ENCODE measurements at places on chromosomes 4 and X. TPM values are rescaled to one million over a fixed set of nuclear protein-coding genes. Genes with fewer than 3 reads are reported as not detected.

GRCh38 chr4:185580699-185581098 is 45.4 kb upstream of the PDLIM3 start:
- no peak for DNase-seq

DNA sequence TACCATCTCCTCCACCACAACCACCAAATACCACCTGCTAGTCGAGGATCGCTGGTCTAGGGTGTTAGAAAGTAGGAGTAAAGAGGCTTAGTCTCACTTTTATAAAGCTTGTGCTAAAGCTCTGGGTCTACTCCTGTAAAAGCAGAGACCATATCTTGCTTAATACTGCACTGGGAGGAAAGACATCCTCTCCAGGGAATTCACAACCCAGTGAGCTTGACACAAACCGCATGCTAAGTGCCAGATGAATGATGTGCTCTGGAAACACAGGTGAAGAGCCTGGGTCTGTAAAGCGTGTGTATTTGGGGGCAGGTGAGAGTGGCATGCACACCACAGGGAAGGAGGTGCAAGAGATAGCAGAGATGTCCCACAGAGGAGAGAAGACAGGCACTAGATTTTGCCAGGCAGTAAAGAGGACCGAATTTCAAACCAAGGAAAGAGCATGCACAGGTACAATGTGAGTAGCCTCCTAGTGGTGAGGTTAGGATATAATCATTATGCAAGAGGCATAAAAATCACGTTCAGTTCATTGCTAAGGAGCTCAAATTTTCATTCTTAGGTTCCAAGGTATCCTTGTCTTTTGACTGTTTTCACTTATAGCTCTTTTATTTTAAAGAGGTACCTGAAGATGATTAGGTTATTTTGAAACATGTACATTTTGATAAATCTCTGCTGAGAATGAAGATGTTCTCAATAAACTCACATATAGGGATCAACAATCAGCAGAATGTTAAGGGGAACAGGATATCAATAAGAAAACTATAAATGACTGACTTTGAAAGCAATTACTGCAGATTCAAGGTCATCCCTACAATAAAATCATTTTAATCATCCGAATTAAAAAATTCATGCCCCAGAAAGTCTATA is 20.7 kb downstream of the TAPT1 start:
- no peak for DNase-seq

DNA sequence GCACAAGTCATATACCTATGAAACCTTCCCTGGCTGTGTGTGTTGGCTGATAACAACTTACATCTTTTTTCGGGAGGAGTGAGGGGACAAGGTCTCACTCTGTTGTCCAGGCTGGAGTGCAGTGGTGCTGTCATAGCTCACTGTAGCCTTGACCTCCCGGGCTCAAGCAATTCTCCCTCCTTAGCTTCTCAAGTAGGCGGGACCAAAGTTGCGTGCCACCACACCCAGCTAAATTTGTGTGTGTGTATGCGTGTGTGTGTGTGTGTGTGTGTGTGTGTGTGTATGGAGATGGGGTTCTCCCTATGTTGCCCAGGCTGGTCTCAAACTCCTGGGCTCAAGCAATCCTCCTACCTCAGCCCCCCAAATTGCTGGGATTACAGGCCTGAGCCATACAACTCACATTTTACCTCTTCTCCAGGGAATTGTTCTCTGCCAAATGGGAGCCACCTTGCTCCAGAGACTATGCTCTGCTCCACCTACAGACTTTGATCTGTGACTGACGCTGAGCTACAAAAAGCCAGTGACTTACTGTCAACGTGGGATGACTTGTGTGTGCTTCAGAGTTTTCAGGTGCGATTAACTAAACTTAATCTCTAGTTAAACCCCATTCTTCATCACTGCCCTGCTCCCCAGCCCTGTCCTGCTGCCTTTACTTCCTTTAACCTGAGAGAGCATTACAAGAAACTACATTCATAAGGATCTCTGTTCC is 2.0 kb upstream of the BEX4 start:
- DNase-seq, result no peak

- no peak for DNase-seq
Measured at GRCh38 chr4:134200811-134201215, 776 bp downstream of the PABPC4L start.

DNA sequence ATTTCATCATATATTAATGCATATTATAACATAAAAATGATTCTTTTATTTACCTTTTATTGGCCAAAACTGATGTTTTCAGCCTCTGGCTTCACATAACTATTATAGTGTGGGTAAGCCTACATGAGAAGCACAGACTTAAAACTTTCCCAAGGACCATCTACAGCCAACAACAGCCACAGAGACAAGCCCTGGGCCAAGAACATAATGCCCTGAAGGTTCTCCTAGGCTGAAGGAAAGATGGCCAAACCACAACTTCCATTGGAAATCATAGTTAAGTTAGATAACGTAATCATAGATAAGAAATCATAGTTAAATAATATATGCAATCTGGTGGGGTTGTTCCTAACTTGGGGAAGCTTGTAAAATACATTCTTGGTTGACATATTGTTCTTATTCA is 280.0 kb upstream of the EMCN start:
- no peak for DNase-seq

DNA sequence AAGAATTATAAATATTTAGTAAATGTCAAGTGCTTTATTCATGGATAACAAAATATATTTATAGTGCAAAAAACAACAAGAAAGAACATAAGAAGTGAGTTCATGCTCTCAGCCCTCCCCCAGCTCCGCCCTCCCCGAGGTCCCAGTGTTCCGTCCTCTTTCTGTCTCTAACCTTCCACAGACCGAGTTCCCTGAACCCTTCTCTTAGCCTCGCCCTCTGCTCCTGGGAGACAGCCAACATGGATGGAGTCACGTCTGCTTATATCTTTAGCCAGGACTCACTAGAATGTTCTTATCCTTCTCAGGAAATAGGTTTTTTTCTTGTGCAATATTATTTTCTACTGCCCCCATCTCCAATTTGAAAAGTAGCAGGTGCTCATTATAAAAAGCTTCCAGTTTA is 40.1 kb upstream of the HELT start:
- DNase-seq, result no peak

GRCh38 chrX:65723706-65724105 is 56.3 kb downstream of the MSN start:
- DNase-seq, result no peak

- DNase-seq, result no peak
Measured at GRCh38 chr4:107261241-107261874, 225.2 kb upstream of the DKK2 start.

Gene GPR82
- total RNA-seq, result not detected
